Stimulated activated CD8-positive, alpha-beta memory T cell treated with anti-CD3 and anti-CD28 coated beads, Interleukin-12 subunit alpha, Interleukin-12 subunit beta, amount 100 ng/mL, for 4 hours (primary cell): ENCODE measurements at places on chromosomes 6 and 20.
A peak's percentile ranks its signal among the peaks of the same experiment; 100 is the strongest.

DNA sequence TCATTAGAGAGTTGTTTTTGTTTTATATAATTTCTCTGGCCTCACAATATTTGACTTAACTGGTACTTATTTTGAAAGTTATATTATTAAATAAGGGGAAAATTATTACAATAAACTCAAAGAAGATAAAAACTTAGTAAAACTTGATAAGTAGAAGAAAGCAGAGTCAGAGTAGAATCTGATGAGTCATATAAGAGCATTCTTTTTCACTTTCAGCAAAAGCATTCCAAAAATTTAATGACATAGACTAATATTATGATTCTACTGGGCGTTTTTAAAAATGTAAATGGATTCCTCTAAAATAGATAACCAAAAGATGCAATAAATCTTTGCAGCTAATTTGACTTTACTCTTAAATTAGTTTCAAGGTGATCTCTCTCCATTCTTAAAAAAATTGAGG lies 366.3 kb upstream of the IMPG1 start:
- DNase-seq = no peak

DNA sequence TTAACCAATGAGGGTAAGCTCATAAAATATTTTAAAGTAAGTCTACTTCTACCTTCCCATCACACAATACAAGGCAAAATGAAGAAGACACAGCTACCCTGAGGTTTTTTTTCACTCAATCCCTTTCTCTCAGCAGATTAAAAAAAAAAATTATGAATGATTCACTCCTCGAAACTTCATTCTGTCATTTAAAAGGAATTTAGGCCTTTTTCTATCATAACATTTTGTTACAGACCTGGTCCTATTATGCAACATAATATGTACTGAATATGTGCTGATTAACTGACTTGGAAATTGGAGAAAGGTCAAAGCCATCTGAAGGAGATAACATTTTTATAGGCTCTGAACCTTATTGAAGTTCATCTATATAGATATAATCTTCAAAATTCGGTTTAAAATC lies 45.5 kb downstream of the PRL start:
- no peak for DNase-seq

DNA sequence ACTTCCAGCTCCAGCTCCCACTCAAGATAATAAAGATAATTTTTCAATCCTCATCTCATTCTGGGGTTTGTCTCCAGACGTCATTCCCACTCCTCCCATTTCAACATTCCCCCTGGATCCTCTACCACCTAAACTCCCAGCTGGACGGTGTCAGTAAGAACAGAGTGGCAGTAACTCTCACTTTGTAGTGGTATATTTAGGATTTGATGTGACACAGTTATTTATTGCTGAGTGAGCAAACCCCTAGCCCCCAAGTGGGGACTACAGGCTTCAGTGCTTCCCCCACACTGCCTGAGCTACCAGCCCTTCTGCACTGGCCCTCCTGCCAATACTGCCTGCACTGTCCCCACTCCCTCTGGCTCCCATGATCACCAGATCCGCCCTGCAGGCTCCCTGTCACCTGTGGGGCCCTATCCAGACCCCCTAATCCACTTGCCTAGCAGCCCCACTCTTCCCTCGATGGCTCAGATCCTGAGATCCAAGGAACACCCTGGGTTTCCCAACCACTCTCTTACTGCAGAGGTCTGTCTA lies 2.4 kb downstream of the C6orf47 start:
- DNase-seq = no peak

- DNase-seq = no peak
Observed at GRCh38 chr6:109493865-109494264, 10.8 kb upstream of the ZBTB24 start.

DNA sequence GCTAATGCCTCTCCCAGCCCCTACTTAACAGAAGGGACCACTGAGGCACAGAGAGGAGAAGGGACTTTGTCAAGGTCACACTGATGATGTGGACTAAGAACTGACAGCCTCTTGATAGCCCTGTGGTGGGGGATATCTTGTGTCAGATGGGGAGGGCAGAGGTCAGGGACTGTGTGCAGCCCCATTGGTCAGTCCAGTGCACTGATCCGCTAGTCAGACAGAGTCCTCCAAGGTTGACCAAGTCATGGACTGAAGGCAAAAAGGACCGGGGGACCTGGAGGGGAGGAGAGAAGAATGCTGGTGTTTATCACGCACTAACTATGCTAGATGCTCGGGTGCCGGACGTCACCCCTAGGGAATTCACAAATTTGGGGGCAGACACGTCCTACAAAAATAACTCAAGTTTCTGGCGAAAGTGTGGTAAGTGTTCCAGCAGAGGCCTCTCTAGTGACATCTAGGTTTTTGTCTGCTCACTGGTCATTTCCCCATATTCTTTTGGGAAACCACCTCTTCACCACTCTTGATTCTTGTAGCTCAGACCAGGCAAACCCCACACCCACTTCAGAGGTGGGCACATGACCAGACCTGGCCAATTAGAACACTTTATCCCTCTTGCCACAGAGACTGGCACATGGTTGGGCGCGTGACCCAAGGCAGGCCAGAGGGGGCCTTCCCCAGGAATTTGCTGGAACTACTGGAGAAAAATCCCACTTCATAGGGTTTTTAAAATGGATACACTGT lies 21.0 kb downstream of the TCF15 start:
- DNase-seq = no peak

DNA sequence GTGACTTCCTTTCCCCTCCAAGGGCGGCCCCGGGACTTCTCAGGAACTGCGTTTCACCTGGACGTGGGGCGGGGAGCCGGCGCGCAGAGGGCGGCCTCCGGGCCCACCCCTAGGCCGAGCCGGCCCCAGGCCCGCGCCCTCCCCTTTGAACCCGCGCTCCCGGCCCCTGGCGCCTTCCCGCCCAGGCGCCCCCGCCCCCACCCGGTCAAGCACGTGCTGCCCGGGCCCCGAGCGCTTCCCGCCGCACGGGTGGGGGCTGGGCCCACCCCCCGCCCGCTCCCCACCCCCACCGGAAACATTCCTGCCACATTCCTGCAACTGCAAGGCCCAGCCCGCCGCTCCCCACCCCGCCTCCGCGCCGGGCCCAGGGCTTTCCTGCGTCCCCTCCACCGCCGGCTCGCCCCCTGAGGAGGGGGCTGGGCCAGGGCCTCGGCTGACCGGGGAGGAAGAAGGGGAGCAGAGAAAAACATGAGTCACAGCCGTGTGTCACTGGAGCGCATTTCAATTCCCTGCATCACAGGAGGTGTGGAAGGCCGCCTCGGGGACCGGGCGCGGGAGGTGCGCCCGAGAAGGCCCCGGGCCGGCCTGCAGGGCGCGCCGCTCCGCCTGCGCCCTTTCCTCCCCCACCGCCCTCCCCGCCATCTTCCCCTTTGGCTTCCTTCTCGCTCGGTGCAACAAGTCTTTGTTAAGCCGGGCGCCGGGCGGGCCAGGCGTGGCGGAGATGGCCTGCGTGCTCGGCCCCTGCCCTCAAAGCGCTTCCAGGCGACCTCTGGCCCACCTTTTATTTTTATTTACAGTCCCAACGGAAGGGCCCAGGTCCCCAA lies 1.2 kb upstream of the HMGA1 start:
- peak; percentile 64 for DNase-seq

DNA sequence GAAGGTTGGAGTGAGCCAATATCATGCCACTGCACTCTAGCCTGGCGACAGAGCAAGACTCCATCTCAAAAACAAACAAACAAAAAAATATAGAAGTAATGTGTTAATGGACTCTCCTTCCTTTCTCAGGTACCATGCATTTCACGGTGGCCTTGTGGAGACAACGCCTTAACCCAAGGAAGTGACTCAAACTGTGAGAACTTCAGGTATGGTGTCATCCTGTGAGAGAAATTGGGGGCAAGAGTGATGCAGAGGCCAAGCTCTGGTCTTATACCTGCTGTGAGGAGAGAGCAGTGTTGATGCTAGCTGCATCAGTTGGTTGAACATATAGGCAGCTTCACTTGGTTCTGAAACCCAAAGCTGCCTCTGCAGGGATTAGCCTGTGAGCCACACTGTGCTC lies 6.2 kb downstream of the ITCH start:
- DNase-seq = no peak

DNA sequence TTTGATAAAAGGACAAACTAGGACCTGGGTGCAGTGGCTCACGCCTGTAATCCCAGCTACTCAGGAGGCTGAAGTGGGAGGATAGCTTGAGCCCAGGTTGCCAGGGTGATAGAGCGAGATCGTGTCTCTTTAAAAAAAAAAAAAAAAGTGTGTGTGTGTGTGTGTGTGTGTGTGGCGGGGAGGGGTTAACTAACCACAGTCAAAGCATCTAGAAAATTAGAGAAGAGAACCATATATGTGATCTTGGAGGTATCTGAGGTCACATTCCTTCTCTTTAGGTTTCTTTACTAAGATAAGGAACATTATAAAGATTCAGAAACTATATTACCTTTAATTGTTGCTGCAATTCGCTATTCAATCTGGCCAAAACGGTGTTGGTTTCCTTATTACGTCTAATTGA lies 80.9 kb downstream of the REPS1 start:
- DNase-seq = no peak

DNA sequence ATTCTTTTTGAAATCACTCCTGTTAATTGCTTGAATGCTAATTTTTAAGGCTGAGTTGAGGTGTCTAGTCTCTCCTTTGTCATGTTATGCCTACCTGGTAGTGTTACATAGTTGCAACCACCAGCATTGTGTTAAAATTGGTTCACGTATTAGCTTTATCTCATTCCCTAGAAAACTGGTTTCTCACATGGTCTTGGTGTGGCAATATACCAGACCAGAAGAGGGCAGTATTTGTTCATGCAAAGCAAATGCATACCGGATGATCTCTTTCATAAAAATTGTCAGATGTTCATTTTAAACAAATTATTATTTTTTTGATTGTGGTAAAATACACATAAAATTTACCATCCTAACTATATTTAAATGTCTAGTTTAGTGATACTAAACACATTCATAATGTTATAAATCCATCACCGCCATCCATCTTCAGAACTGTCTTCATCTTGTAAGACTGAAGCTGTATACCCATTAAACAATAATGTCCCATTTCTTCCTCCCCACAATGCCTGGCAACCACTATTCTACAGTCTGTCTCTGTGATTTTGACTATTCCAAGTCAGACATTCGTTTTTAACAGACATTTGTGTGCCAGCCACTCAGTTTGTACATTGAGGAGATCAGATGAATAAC lies 92.8 kb downstream of the ATRN start:
- no peak for DNase-seq

- DNase-seq = no peak
Observed at GRCh38 chr6:157447735-157448134, 66.7 kb downstream of the ZDHHC14 start.

DNA sequence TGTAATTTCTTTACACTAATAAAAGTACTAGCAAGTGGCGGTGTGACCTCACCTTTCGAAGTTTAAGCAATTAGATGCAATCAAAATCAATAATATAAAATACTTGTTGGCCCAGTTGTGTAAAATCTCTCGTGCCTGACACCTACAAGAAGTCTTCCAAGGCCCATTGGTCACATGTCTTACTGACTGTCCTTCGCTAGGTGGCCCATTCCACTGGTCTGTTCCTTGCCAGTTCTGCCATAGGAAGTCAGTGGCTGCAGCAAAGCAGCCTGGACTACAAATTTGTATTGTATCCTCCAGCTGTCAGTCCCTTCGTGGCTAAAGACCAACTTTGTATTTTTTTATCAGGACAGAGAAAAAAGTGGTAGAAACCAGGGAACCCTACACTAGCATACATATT lies 61.8 kb downstream of the CYB5R4 start:
- no peak for DNase-seq

- DNase-seq = no peak
Observed at GRCh38 chr20:40144581-40144980, 544.5 kb downstream of the MAFB start.

DNA sequence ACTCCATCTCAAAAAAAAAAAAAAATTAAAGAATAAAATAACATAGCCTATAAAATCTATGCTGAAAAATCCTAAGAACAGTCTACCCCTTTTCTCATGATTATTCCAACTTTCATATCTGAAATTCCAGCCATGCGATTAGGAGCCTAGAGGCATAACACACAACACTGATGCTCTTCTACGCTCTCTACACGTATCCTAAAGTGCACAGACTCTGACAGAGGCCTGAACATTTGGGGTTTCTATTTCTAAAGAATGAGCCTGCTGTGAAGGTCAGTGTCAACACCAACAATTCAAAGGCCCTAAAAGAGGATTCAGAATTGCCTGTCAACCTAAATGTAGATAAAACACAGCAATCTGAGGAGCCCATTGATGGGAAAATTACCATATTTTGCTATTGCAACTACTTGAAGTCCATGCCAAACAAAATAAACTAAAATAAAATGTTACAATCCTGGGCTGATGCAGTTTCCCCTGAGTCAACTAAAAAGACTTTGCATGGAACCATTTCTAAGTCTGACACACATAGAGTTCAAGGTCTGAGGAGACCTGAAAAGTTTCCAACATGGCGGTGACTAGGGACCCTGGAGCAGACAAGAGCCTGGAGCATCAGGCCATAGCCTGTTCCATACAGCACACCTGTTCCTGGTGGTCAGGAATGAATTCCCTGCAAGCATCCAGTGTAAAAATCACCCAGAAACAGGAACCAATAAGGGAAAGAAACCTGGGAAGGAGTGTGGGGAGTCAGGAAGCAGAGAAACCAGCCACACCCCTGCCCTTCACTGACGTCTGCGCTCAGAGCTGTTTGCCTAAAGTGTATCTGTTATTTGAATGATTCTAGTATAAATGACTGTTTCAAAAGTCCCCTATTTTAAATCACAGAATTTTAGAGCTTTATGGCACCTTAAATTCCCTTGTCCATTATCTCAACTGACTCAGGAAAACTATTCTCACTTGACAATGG lies 11.8 kb downstream of the NINL start:
- DNase-seq = no peak

- DNase-seq = no peak
Observed at GRCh38 chr6:7719364-7719850, 6.5 kb upstream of the BMP6 start.

DNA sequence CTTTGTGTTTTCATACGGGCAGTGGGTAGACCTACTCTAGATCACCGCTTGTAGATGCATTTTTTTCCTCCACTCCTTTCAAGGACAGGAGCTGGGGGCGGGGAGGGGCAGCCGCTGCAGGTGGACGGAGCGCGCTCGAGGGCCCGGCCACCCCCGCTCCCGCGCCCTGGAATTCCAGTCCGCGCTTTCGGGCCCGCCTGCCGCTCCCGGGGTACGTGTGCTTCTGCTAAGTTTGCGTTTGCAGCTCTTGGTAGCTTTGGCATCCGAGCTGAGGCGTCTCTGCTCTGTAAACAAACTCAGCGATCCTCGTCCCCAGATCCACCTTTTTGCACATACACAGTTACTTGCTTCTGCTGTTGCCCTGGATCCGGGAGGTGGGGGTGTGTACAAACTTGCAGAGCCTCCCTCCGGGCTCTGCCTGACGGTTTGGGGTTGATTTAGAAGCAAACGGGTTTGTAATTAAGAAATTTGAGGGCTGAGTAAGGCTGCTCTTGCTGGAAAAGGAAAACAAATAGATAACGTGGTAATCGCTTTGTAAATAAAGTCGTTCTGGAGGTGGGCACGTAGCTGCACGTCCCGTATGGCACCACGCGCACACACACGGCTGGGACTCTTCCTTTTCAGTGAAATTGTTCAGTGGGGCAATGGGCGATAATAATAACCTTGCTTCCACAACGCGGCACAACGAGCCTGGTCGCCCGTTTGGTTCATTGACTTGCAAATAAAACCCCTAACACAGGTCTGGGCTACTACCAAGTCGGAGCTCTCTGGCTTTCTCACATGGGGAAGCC lies 973 bp upstream of the CITED2 start:
- DNase-seq = peak; percentile 69

- DNase-seq = no peak
Observed at GRCh38 chr6:70592391-70593117, 25.8 kb downstream of the SDHAF4 start.
